Stimulated activated CD8-positive, alpha-beta memory T cell treated with anti-CD3 and anti-CD28 coated beads, Interleukin-15, amount 100 ng/mL, for 24 hours (primary cell): ENCODE measurements at places on chromosomes 4 and X.

- no peak for DNase-seq
These were observed 646 bp upstream of the FAM3A start for GRCh38 chrX:154516656-154517100.

DNA sequence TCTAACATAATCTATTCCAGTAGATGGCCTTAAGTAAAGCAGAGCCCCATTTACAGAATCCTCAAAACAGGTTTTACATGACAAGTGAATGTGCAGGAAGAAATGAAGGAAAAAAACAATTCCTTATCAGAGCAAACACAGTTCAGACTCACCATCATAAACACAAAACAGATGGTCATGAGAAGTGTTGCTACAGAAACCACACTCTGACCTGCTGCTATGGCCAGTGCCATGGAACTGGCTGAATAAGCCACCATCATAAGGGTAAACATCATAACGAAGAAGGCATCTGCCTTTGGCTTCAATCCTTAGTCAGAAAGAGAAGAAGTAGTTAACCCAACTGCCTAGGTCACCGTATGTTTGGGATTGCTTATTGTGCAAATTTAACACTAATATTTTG, 61.1 kb downstream of the ABCG2 start:
- DNase-seq, result no peak

- DNase-seq, result no peak
These were observed 470.5 kb downstream of the PCDH7 start for GRCh38 chr4:31190671-31191070.

GRCh38 chrX:39661116-39661907, 436.4 kb downstream of the BCOR start:
- no peak for DNase-seq

- DNase-seq, result no peak
These were observed 1167.8 kb upstream of the PRKX start for GRCh38 chrX:4881277-4881676.

DNA sequence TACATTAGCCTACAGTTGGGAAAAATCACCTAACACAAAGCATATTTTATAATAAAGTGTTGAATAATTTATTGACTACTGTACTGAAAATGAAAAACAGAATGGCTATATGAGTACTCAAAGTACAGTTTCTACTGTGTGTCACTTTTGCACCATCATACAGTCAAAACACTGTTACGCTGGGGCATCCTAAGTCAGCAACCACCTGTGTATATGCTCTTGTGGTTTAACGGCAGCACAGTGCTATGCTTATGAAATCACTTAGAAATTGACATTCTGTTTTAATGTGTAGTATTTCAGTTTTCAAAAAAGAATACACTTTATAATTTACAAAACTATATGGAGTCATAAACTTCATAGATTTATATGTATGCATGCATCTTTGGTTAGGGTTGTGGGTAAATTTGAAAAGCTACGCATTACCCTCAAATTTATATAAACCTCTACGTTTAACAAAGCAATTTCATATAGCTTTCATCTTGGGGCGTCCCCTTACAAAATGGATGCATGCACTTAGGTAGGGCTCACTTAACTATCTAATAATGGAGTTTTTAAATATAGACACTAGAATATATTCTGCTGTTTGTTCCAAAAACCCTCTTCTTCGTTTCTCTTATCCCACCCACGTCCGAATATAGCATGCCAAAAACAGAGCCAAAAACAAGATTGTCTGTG, 690 bp upstream of the NEIL3 start:
- no peak for DNase-seq

GRCh38 chr4:122167369-122167768, 15.2 kb downstream of the BLTP1 start:
- no peak for DNase-seq

DNA sequence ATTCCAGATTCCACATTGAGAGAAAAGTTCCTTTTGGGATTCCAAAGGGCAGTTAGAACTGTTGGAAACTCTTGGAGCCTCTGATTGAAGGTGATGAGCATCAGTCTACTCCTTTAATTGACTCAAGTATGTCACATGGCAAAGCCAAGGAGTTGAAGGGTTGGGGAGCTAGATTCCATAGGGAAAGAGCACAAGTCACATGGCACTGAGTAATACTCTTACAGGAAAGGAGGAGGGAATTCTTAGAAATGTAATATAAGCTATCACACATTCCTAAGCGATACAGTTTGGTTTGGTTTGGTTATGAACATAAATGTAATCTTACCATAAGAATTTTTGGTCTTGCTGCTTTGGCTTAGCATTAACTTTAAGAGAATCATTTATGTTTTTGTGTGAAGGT, 15.7 kb downstream of the SPCS3 start:
- DNase-seq, result no peak

- no peak for DNase-seq
These were observed 58.2 kb downstream of the PPM1K start for GRCh38 chr4:88226143-88226542.

DNA sequence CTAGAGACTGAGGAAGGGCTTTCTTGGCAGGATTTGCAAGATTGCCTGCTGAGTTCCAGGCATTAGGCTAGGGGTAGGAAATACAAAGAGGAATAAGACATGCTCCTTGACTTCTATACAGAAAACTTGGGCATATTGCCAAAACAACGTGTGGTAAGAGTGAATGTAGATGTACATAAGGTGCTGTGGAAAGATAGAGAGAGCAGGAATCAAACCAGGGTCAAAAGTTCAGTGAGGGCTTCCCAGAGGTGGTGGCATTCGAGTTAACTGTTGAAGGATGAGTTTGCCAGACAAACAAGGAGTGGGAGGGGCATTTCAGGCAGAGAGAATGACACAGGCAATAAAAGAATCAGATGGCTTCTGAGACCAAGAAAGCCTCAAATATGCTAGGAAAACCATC, 187.9 kb downstream of the KDR start:
- no peak for DNase-seq

- DNase-seq, result no peak
These were observed 59.6 kb downstream of the UGT8 start for GRCh38 chr4:114658179-114658578.

DNA sequence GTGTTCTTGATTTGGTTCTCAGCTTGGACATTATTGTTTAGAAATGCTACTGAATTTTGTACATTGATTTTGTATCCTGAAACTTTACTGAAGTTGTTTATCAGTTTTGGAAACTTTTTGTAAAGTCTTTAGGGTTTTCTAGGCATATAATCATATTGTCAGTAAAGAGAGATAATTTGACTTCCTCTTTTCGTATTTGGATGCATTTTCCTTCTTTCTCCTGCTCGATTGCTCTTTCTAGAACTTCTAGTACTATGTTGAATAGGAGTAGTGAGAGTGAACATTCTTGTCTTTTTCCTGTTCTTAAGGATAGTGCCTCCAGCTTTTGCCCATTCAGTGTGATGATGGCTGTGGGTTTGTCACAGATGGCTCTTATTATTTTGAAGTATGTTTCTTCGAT, 24.1 kb downstream of the TMPRSS11A start:
- DNase-seq, result no peak
